NCI-H1048 (cell line): ENCODE measurements at places on chromosomes 11 and 22.

DNA sequence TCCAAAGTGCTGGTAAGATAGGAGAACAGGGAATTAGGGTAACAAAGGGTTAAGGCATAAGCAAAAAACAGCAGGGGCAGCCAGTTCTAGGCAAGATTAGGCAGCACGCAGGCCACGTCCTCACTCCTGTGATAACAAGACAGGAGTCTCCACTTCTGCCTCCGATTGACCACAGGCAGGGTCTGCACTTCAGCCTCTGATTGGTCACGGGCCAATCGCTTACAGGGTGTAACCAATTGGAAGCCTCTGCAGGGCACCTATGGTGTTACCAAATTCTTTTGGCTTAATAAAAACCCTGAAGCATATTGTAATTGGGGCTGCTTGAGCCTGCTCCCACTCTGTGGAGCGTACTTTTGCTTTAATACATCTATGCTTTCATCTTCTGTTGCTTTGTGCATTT lies 12.2 kb upstream of the GSTP1 start:
- DNase-seq: no peak

DNA sequence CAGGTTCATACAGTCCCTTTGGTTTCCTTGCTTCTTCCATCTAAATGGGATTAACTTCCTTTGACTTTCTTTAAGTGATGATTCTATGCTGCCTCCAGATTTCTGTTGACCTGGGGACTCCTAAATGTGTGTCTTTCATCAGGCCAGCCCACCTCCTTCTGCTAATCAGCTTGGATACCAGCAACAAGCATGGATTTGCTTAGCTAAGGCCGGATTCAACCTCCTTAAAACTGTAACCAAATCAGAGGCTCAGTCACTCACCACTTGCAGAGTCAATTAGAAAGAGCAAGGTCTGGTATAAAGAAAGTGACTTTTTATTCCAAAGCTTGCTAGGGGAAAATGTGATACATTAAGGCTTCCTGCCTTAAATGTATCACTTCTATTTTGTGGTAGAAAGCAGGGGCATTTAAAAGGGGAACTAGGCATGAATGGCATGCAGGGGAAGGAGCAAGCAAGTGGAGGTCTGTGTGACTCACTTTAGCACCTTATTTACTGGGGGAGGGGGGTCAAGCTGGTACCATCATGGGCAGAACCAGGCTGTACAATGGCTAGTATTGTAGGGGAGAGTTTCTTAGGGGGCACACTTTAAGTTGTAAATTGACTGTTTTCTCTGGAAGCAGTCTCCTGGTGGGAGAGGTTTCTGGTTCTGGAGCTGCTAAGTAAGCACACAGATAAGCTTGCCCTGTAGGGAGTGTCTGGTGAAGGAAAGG lies 239.0 kb upstream of the PDGFD start:
- no peak for DNase-seq

DNA sequence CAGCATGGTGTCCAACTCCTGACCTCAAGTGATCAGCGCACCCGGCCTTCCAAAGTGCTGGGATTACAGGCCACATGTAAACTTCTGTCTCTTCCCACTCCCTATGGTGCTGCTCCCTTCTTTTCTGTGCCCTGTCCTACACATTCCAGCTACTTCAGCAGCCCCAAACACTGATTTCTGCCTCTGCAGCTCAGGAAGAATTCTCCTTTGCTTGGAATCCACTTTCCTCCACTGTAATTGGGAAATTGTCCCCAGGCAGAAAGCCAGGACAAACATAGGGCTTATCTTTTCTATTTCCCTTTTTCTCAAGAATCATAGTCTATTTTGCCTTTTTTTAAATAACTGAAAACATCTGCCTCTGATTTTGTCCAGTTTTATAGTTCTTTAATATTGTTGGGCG lies 21.3 kb upstream of the DRG1 start:
- no peak for DNase-seq

- no peak for DNase-seq
Measured at GRCh38 chr11:122367809-122368231, 251.8 kb upstream of the BLID start.

- DNase-seq: no peak
Measured at GRCh38 chr11:72018171-72018570, 19.5 kb downstream of the IL18BP start.

DNA sequence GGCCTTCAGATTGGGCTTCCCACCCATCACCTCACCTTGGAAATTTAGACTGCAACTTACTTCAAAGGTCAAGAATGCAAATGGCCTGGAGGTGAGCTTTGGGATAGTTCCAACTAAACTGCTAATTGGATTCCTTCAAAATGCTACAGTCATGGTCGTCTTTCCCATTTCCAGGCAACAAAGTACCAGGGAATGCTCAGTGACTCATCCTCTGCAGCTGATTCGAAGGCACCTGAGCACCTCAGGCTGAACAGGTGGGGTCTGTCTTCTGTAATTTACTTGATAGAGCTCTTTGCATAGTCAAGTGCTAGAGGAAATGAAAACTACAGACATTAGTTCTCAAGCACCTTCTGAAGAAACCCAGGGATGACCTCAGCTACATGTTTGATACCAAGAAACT lies 20.5 kb upstream of the FSHB start:
- no peak for DNase-seq

DNA sequence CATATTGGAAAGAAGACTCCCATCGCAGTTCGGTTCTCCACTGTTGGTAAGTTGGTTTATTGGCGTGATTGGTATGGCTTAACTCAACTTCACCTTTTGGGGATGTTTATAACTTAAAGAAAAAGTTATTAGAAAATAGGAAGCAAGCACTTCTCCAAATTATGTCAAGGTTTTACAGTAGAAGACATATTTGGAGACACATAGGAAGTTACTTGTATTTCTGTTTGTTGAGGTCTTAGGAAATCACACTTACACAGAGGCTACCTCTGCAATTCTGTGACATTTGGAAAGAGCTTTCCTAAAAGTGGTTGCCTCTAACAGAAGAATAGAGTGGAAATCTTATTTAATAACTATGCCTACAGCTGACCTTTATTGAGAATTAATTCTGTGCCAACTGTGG lies 12.3 kb downstream of the CAT start:
- DNase-seq: no peak

- no peak for DNase-seq
Measured at GRCh38 chr22:48708558-48709245, 1119.0 kb downstream of the BRD1 start.

GRCh38 chr22:17513612-17514011 lies 49.7 kb upstream of the SLC25A18 start:
- DNase-seq: no peak

- DNase-seq: no peak
Measured at GRCh38 chr11:112481431-112481830, 220.8 kb upstream of the PLET1 start.

DNA sequence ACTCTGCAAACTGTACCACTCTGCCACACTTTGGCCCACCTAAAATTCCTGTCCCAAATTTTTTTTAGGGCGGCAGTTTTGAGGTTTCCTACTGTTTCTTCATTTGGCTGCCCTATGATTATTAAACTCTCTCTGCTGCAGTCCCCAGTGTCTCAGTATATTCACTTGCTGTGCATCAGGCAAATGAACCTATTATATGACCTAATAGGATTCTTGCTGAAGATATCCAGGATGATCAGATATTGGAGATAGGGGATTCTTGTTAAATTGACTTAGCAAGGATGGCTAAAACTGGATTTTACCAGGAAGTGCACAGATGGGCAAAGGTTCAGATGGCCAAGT lies 410.8 kb upstream of the DDI1 start:
- DNase-seq: no peak

DNA sequence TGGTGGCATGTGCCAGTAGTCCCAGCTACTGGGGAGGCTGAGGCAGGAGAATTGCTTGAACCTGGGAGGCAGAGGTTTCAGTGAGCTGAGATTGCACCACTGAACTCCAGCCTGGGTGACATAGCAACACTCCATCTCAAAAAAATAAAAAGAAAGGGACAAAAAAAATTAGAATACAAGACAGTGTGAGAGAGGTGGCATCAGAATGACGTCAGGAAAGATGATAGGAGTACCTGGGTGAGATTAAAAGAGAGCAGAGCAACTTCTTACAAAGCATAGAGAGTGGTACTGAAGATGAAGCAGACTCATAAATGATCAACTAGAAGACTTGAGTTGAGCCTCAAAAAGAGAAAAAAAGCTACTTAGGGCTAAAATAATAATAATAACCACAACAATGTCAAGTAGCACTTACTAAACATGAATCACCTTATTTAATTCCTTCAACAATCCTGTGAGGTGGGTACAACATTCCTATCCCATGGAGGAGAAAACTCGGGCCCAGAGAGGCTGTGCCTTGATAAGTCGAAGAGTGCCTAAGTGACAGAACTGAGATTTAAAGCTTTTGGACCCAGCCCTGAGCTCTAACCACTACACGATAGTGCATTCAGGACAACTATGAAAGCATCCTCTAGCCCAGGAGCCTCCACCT lies 5.2 kb upstream of the SLN start:
- DNase-seq: no peak

GRCh38 chr11:16773981-16774935 lies 35.8 kb downstream of the C11orf58 start:
- no peak for DNase-seq

DNA sequence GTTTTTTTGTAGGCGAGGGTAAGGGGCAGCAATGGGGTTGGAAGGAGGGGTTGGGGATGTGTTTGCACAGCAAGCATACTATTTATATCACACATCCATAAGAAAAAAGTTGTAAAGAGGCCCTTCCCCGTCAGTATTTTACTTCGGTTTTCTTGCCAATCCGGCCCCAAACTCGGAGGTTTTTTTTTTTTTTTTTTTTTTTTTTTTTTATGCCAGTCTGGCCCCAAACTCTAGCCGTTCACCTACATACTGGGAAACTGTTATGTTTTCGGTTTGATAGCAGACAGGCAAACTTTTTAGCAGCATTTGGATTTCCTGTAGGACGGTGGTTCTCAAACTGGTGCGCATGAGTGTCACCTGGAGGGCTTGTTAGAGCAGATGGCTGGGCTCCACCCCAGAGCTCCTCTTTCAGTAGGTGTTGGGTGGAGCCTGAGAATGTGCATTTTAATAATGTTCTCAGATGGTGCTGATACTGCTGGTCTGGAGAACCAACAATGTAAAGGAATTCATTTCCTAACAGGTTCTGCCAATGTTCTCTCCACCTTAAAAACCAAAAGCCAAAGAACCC lies 76.5 kb upstream of the ZBED5 start:
- DNase-seq: no peak
